ENCODE measurements at places on chromosomes 7 and 10.

- no peak for DNase-seq
Measured at GRCh38 chr7:147207988-147208387, 1091.4 kb downstream of the CNTNAP2 start.

DNA sequence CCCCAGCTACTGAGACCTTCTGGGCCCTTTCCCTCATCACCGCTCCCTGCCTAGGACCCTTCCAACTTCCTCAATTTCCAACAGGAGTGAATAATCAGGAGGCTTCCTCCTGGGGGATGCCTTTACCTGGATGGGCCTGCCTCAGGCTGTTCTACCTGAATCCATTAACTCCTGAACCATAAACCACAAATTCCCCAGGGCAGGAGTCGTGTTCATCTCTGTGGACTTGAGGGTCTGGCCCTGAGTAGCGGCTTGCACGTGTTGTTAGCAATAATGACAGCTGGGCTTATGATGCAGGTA, 105.1 kb upstream of the GPR26 start:
- DNase-seq, result no peak

DNA sequence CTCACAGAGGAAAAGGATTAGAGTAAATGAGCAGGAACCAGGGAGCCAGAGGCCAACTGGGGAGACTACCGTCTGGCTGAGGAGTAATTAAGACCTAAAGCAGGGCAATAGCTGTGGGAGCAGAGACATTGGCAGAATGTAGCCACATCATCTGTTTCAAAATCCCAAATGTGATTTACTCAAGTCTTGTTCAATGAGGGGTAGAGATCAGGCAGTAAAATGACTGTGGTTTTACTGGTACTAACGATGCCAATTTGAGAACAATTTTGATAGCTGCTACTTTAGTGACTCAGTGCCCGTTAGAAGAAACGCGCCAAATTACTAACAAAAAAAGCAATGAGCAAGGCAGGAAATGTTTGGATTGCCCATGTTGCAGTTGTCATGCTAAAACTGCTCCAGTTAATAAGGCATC, 12.7 kb upstream of the MIOS start:
- peak; percentile 49 for DNase-seq

GRCh38 chr7:157612664-157613561, 276.1 kb downstream of the DNAJB6 start:
- no peak for DNase-seq

GRCh38 chr10:119703903-119704508, 21.8 kb upstream of the INPP5F start:
- DNase-seq, result no peak

- DNase-seq, result no peak
Measured at GRCh38 chr10:74825371-74826141, 844 bp upstream of the KAT6B start.

- no peak for DNase-seq
Measured at GRCh38 chr10:124225029-124225466, 131.7 kb upstream of the CHST15 start.
